IMR-90 (cell line): ENCODE measurements at places on chromosomes 12 and 14. TPM values are rescaled to one million over a fixed set of nuclear protein-coding genes. Genes with fewer than 3 reads are reported as not detected.

GRCh38 chr12:82659343-82660207, 27.1 kb upstream of the TMTC2 start:
- no peak for DNase-seq

- no peak for DNase-seq
Observed at GRCh38 chr14:26398616-26399015, 199.2 kb downstream of the NOVA1 start.

The MORN3 gene
- total RNA-seq = 0.18 and 0.28 TPM in 2 replicates

GRCh38 chr12:67422081-67422480, 152.9 kb downstream of the CAND1 start:
- DNase-seq = no peak

DNA sequence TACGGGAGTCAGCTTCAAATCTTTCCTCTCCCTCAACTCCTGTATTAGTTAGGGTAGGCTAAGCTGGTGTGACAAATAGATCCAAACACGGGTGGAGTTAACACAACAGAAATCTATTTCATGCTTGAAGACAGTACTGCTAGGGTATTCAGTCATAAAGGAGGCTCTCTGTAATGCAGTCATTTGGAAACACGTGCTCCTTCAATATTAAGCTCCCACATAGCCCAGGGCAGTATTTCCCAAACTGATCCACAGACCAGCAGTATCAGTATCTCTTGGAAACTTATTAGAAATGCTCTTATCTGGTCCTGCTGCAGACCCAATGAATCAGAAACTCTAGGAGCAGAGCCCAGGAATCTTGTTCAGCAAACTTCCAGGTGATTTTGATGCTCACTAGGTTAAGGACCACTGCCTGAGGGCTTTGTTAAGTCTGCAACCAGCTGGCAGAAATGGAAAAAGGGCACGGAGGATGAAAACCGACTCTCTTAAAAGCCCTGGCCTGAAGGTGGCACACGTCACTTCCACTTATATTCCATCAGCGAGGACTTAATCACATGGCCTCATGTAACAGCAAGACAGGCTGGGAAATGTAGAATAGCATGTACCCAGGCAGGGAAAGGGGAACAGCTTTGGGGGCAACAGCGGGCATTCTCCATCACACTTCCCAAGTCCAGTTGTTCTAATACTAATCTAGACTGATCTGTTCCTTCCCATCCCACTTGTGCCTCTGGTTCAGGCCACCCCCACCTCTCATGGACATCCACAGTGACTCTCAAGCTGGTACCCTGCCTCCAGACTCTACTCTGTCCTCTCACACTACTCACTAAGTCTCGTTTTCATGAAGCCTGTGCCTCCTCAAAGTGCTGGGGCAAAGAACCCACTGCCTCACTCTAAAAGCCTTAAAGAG, 38.2 kb upstream of the RIC8B start:
- DNase-seq = no peak

DNA sequence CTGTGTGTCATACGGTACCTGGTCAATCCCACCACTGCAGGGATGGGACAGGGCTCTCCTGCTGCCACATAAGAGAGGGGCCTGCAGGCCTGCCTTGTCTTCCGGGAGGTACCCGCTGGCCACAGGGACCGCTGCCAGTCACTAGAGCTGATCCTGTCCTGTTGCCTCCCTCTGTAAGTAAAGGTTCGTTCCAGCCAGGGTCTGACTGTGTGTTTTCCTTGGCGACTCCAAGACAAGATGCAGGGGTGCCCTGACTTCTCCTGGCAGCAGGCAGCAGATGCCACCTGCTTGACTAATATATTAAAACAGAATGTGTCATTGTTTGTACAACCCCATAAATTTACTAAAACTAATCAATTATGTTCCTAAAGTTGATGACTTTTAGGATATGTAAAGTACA, 41.5 kb upstream of the ASPG start:
- DNase-seq = no peak

The IL26 gene
- not detected in 2 replicates for total RNA-seq

GRCh38 chr12:22415342-22416309, 81.1 kb upstream of the ST8SIA1 start:
- DNase-seq = no peak

The SMCO2 gene
- total RNA-seq = not detected in 2 replicates

The RNFT2 gene
- 1.7 and 2.3 TPM in 2 replicates for total RNA-seq
